Dermis blood vessel endothelial cell (primary cell): ENCODE measurements at places on chromosomes 2 and 18.

DNA sequence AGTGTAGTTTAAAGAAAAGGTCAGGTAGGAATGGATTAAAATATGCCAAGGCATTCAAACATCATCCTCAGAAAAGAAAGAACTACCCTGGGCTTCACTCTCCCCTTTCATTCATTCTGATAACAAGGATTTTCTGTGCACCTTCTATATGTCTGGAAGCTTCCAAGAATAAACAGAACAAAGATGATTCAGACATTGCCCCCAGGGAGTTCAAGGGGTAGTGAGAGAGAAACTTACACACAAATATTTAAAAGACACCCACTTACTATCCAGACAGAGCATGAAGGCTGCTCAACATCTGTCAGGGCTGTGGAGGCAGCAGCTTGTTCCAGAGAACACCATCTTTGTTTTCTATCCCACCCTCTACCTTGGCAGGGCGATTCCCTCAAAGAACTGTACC is 140.5 kb downstream of the ALK start:
- no peak for DNase-seq

GRCh38 chr2:210445116-210445707 is 31.3 kb downstream of the LANCL1 start:
- peak; percentile 39 for DNase-seq

GRCh38 chr2:205464681-205465080 is 217.6 kb upstream of the NRP2 start:
- DNase-seq, result no peak

DNA sequence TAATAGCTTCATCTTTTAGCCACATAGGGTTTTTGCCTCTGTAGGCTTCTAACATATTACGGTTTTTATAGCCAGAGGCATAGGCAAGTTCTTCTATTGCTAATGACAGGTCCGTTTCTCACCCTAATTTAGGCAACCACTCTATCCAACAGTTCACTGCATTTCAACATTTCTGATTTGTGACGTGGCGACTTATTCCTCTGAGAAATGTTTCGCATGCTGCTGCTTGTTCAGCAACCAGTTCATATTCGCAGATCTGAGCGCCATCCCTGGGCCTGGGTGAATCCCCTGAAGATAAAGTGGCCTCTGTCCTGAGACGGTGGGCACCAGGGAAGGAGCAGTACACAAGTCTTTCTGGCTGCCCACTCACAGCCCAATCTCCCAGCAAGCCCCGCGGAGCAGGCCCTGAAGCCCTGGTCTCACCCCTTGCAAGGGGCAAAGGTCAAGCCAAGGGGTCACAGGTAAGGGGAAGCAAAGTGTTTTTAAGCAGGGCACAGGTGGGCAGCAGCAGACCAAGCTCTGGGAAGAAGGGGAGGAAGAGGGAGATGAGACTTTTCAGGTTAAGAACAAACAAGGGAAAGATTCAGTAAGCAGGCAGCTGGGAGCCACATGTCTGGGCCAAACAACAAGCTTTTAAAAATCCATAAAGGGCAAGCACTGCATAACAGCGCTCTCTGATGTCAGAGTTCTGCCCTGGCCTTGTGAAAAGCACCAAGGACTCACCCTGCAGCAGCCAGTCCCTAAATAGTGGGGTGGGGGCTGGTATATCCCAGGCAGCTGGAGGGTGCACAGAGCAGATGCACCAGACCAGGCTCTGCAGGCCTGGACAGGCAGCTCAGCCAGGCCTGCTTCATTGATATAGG is 10.8 kb upstream of the COX7A2L start:
- no peak for DNase-seq

GRCh38 chr2:171966235-171966634 is 33.5 kb upstream of the METAP1D start:
- DNase-seq, result no peak

- DNase-seq, result peak; percentile 44
Measured at GRCh38 chr2:45237850-45238542, 228.7 kb upstream of the SIX2 start.

- no peak for DNase-seq
Measured at GRCh38 chr2:177998006-177998405, 74.6 kb downstream of the PDE11A start.

- no peak for DNase-seq
Measured at GRCh38 chr18:50340078-50340477, 34.8 kb upstream of the SKA1 start.

- no peak for DNase-seq
Measured at GRCh38 chr2:57453945-57454344, 592.7 kb upstream of the VRK2 start.

- peak; percentile 72 for DNase-seq
Measured at GRCh38 chr18:54127759-54128378, 96.6 kb downstream of the MBD2 start.

GRCh38 chr2:189783451-189783926 is 650 bp downstream of the ORMDL1 start:
- peak; percentile 65 for DNase-seq

GRCh38 chr2:8548065-8548618 is 133.7 kb upstream of the ID2 start:
- no peak for DNase-seq

DNA sequence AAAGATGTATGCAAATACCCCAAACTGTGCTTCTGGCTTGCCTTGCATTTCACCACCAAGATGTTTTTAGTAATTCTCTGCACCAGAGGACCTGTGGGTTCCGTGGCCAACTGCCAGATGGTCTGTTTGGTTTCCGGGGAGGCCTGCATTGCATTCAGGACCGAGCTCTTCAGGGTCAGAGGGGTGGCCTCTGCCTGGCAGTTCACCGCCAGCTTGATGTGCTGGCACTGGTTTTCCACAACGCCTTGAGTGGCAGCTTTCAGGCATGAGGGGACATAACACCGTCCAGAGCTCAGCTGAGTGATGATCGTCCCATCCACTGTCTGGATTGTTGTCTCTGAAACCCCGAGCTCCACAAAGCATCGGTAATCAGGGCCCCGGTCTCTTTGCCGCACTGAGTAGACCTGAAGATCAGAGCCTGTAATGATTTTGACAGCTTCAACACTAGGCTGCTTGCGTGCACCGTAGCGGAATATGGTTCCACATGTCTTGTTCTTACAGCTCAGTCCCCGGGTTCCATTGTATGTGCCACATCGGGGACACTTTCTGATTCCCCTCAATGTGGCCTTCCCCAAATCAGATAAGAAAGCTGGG is 9.4 kb downstream of the C2orf42 start:
- no peak for DNase-seq

DNA sequence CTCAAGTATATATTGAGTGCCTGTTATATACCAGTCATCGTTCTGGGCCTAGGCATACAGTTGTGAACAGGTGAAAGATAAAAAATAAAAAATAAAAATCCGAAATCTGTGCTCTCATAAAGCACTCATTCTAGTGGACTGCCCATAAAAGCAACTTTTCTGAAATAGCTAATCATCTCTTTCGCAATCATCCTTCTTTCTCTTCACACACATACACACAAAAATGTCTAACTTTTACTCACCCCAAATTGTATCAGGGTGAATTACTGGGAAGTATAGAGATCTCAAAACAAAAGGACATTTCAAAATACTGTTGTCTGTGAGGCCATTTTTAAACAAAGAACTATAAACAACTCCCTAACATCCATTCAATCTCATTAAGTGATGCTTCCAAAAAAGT is 29.6 kb upstream of the ORC2 start:
- DNase-seq, result no peak

- no peak for DNase-seq
Measured at GRCh38 chr2:59308108-59308507, 1067.0 kb upstream of the FANCL start.

DNA sequence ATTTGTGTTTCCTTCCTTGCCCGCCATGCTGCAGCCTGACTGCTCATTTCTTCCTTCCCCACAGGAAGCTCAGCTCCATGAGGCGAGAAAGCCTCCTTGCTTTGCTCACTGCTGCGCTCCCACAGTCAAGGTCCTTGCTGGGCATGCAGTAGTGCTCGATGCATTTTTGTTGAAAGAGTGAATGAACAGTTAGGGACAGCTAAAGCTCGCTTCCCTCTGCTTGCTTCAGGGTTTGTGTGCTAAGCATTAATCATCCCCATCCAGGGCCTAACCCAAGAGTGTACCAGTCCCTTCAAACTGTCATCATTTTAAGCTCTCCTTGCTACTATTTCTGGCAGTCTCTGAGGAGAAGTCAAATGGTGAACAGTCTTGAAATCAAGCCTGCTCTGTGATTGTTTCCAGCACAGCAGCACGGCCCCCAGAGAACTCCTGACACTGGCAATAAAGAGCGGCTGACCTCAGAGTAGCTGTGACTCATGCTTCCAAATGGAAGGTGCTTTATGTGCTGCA is 171.7 kb upstream of the SOX11 start:
- no peak for DNase-seq

- DNase-seq, result peak; percentile 43
Measured at GRCh38 chr18:23662309-23663263, at the start of gene ANKRD29. Gene ANKRD29, minus strand, starts transcription at chr18:23662911. Its CDS starts 181 bp downstream, at chr18:23662730.

GRCh38 chr2:18271370-18272147 is 288.9 kb downstream of the RDH14 start:
- DNase-seq, result no peak
